ENCODE measurements at places on chromosomes 7 and 10. TPM values are rescaled to one million over a fixed set of nuclear protein-coding genes. Genes with fewer than 3 reads are reported as not detected.

Gene CCZ1
- 51.3 TPM for total RNA-seq

Gene ACSL5
- 5.0 TPM for total RNA-seq

Gene TRIM73
- total RNA-seq, result 0.44 TPM

Gene ANKRD16
- total RNA-seq, result 8.4 TPM

Gene AMZ1
- 1.3 TPM for total RNA-seq

Gene MSANTD7
- 15.9 TPM for total RNA-seq

Gene CFAP58
- 0.58 TPM for total RNA-seq

Gene NKX1-2
- total RNA-seq, result under 0.01 TPM

Gene INHBA
- 8.1 TPM for total RNA-seq

Gene RFC2
- total RNA-seq, result 27.1 TPM

Gene CACNB2
- total RNA-seq, result 1.2 TPM

Gene TSPAN13
- total RNA-seq, result 3.0 TPM

Gene SPDYE2B
- not detected for total RNA-seq

Gene UFSP1
- 3.9 TPM for total RNA-seq

Gene ZNF398
- total RNA-seq, result 9.3 TPM

Gene FXYD4
- not detected for total RNA-seq

Gene LLCFC1
- not detected for total RNA-seq

Gene HUS1
- total RNA-seq, result 17.2 TPM

Gene SH2B2
- total RNA-seq, result 3.3 TPM

Gene ITPRID1
- total RNA-seq, result not detected
